ENCODE measurements at places on chromosomes 6 and 20.

DNA sequence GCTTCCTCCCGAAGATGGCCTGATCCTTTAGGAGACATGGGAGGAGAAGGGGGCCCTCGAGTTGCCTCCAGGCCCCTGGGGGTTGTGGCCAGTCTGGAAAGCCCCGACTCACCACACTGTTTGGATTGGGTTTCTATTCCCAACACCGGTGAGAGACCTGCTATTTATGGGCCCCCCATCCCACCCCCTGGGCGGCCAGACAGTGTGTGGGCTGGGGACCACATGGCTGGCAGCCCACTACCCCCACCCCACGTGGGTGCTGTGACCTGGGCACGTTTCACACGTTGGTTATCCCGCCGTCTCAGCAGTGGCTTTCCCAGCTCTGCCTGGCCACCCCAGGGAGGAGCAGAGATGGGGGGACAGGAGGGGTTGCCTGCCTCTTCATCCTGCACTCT is 116.1 kb downstream of the VEGFA start:
- no peak for DNase-seq

DNA sequence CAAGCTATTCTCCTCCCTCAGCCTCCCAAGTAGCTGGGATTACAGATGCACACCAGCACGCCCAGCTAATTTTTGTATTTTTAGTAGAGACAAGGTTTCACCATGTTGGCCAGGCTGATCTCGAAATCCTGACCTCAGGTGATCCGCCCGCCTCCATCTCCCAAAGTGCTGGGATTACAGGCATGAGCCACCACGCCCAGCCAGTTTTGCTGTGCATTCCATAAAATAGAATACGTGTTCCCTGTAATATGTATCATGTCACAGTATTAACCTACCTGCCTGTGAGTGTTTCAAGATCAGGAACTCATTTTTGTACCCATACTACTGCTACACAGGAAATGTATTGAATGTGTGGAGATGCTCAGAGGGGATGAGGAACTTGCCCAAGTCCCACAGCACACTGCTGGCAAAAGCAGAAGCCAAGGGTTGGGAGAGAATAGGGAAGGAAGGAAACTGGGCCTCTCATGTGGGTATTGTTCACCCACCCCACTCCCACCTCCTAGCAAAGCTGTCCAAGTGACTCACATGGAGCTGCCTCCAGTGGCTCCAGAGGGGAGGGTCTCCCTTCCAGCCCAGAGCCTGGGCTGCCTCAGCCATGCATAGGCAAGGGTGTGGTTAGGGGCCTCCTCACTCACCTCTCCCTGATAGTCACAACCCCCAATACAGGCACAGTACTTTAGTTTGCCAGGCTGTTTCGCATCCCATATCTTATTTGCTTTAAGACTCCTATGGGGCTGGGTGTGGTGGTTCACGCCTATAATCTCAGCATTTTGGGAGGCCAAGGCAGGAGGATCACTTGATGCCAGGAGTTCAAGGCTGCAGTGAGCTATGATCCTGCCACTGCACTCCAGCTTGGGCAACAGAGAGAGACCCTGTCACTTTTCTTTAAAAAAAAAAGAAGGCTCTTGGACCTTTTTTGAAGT is 9.4 kb downstream of the HM13 start:
- no peak for DNase-seq

DNA sequence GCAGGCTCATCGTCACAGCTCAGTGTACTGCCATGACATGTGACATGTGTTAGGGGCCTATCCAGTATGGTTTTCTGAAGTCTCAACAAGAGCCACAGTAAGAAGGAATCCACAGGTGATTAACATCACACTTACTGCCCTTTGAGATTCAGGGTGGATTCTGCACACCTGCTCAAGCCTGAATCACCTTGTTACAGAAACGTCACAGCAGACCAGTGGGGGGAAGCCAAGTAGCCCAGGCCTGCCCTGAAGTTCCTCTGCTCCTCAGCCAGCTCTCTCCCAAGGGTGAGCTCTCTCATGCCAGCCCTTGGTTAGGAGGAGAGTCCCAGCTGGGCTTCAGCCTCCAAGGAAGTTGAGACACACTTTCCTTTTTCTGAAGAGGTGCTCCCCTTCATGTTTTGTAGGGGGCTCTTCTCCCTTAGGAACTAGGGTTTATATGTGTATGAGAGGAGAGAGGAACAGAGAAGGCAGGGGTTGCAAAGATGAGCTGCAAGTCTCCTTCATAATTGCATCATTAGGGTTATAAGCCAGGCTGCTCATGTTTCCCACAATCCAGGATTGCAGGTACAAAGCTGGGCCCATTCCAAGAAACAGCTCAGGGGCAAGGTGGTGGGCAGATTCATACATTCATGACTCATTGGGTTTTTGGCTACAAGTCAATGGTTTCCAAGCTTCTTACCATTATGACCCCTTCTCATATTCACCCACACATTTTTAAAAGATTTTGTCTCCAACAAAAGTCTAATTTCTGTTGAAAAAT is 11.6 kb downstream of the GSS start:
- DNase-seq = no peak

DNA sequence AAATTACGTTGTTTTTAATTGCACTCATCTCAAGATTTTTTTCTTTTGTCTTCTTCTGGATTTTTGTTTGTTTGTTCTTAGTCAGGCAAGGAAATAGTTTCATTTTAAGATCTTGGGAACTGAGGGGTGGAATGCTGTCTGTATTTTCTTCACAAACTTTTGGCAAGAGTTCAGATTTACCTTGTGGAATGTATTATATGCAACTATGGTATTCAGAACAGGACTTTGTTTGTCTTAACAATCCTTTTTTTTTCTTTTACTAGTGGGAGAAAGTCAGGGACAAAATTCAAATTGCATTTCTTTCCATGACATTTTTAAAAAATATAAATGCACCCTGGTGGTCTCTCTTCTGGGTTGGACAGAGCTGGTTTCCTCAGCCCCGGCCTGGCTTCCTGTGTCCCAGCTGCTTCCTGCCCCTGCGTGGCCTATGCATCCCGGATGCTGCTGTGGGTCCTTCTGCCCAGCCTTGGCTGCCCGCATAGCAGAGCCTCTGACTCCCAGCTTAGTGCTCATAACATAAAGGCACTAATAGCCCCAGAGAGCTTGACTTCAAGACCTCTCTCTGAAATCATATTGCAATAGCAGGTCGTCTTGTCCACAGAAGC is 520.7 kb downstream of the QKI start:
- no peak for DNase-seq

- DNase-seq = no peak
Observed at GRCh38 chr20:33070111-33071053, 9.1 kb upstream of the BPIFB4 start.

GRCh38 chr20:362271-363254 is 15.7 kb downstream of the NRSN2 start:
- no peak for DNase-seq

DNA sequence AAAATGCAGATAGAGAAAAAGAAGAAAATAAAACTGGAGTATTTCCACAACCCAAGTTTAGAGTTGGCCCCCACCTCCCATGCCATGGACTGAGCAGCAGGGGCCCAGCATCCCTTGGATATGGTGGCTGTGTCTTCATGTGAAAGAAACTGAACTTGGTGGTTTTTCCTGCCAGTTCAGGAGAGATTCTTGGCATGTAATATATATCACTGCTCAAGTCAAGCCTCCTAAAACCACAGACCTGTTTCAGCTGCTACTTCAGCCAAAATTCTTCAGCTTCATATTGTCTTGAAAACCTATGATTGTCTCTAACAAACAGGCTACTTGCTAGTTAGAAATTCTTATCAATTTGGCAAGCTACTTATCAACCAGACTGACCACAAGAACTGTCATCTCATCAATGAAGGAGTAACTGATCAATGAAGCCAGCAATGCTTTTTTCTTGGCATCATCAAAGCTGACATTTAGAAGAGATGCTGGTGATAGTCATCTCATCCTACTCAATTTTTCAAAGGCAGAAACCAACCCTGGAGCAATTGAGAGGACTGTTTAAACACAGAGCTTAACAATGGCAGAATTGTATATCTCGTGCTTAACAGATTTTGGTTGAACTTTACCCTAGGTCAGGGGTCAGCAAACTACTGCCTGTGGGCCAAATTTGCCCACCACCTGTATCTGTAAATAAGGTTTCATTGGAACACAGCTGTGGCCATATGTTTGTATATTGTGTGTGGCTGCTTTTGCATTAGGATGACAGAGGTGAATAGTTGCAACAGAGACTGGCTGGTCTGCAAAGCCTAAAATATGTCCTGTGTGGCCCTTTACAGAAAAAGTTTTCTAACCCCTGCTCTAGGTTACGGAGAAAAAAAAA is 10.4 kb upstream of the NOL7 start:
- DNase-seq = no peak

- no peak for DNase-seq
Observed at GRCh38 chr6:54802775-54803634, 43.6 kb upstream of the FAM83B start.

GRCh38 chr6:7145885-7146828 is 38.4 kb downstream of the RREB1 start:
- DNase-seq = no peak

- no peak for DNase-seq
Observed at GRCh38 chr6:104548297-104548696, 311.4 kb downstream of the HACE1 start.

- DNase-seq = no peak
Observed at GRCh38 chr6:52820198-52820597, 16.6 kb upstream of the GSTA1 start.

- DNase-seq = no peak
Observed at GRCh38 chr20:47061549-47061948, 166.9 kb downstream of the EYA2 start.

- no peak for DNase-seq
Observed at GRCh38 chr6:14211562-14211942, 94.0 kb downstream of the CD83 start.

- DNase-seq = no peak
Observed at GRCh38 chr6:49082611-49083010, 380.4 kb downstream of the MMUT start.

- DNase-seq = no peak
Observed at GRCh38 chr20:59560588-59561227, 43.6 kb upstream of the PHACTR3 start.

- no peak for DNase-seq
Observed at GRCh38 chr20:5046656-5047339, 45.5 kb upstream of the SLC23A2 start.

DNA sequence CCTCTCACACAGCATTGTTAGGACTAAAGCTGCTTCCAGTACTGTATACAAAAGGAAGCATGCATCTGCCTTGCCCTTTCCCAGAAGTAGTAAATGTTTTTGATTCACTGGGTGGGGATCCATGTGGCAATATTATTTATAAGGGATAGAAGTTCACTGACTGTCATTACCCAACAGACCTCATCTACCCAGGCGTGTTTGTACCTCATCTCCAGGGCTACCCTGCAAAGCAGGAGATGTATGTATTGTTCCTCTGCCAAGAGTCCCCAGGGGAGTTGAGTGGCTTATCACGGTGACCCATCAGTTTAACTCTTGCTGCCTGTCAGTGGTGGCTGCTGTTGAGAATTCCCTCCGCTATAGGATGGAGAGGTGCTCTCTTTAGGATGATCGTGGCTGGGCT is 42.5 kb downstream of the SLC24A3 start:
- DNase-seq = no peak

DNA sequence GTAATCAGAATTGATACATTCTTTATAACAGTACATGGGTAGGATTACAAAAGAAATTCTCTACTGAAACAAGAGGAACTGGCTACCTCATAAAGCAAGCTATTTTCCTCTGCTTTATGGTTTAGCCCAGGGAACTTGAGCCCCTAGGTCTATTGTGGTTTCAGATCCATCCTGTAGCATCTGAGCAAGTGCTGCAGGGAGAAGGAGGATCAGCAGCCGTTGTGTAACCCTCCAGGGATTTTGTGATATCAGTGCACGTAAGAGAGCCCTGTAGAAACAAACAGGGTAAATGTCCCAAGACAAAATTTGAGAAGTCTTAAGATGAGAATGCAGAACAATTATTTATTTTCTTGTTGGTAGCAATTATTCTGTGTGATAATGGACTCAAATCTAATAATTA is 165.2 kb upstream of the DEFB112 start:
- DNase-seq = no peak

GRCh38 chr6:37515712-37516075 is 16.0 kb upstream of the CCDC167 start:
- no peak for DNase-seq

DNA sequence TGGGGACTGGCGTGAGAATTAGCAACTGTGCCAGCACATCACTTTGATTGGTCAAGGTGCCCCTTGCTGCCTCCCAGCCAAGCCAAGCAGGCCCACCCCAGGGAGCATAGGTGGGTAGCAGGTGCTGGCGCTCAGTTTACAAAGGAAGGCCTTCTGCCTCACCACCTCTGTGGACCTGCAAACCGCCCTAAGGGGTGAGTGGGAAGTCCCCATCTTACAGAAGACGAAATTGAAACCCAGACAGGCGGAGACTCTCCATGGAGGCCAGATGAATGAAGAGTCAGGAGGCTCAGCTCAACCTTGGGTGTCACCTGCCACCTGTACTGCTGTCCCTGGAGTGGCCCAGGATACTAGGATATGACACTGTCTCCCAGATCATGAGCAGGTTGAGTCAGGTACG is 21.5 kb upstream of the MAS1L start:
- no peak for DNase-seq

- DNase-seq = no peak
Observed at GRCh38 chr20:39878809-39879208, 810.2 kb downstream of the MAFB start.
